ENCODE measurements at places on chromosomes 16 and 17.

DNA sequence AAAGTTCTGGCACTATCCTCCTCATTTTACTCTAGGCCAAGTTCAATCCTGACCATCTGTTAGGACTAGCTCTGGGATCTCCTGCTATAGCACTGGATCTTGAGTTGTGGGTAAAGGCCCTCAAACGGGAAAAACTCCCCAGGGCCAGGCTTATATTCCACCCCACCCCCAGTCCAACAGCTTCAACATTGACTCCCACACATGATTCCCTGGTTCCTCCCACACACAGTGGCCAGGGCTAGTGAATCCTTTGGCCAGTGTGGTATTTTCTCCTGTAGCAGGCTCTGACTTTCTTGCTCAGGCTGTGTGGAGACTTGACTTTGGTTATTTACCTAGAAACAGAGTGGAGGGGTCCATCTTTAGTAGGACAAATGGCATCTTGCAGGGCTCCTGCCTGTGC lies 10.3 kb upstream of the AKAP10 start:
- no peak for DNase-seq

DNA sequence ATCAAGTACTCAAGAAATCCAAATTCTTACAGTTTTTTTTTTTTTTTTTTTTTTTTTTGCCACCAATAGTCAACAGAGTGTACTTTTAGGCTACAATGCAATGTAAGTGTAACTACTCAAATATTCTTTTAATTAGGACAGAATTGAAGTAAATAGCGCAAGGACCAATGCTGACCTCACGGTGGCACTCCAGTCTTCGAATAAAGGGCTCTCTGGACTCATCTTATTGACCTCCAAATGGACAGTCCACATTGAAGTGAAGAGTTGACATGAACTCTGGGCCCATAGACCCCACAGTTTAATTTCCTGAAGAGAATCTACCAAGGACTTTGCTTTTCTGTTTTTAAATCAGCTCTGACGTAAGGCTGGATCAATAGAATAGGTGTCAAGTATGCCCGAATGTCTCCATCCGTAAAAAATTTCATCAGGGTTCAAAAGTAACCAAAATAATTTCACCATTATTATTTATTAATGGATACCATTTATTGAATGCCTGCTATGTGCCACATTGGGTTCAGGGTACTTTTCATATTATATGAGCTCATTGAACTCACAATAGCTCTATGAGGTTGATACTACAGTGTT lies 7.3 kb upstream of the DDX52 start:
- DNase-seq: no peak

DNA sequence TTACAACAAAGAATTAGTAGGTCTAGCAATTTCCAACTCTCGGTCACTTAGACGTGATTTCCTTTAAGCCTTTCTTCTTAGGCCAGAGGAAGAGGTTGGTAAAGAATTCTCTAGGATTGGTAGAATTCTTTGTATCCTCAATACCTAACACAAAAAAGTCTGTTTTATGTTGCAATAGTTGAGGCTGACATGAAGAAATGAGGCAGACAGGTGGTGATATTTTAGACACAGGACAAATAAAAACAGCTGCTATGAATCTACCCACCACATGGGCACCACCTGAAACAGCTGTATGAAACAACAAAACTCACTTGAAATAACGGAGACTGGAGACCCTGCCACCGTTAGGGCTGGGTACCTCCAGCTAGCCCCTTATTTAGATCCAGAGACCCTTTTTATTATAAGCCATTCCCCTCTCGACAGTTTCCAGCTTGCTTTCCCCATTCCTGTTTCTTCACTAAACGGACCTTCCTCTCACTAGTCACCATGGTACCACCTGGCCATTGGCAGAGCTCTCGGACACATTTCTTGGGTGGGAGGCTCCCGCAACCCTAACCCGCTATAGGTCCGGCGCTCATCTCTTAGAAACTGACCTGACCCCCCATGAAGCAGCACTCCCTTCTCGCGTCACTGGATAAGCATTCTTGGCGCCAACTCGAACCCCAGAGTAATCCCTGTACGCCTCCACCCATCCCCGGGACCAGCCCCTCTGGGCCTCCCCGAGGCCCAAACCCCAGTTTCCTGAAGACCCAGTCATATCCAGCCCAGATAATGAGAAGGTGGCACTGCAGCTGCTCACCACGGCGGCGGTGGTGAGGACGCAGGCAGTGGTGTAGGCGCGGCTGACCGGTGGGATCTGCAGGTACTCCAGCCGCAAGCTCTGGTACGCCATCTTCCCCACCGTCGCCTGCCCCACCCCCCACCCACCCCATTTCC lies at the start of gene DERL2:
Gene DERL2 (minus strand): TSS at position 909 of the 936 bp plus-strand sequence. CDS start 17 bp downstream, at position 892.
- DNase-seq: no peak

DNA sequence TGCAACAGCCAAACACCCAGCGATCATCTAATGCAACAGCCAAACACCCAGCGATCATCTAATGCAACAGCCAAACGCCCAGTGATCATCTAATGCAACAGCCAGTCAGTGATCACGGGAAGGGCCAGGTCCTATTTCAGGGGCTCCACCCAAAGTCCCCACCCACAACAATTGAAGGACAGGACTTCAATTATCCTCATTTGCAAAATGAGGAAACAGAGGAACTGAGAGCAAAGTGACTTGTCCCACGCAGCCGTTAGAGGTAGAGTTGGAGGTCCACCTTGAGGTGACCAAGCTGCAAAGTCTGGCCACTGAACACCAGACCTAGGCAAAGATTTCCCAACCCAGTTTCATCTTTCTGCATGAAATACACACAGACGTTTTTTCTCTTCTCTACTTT lies 3.7 kb downstream of the ZG16B start:
- no peak for DNase-seq

DNA sequence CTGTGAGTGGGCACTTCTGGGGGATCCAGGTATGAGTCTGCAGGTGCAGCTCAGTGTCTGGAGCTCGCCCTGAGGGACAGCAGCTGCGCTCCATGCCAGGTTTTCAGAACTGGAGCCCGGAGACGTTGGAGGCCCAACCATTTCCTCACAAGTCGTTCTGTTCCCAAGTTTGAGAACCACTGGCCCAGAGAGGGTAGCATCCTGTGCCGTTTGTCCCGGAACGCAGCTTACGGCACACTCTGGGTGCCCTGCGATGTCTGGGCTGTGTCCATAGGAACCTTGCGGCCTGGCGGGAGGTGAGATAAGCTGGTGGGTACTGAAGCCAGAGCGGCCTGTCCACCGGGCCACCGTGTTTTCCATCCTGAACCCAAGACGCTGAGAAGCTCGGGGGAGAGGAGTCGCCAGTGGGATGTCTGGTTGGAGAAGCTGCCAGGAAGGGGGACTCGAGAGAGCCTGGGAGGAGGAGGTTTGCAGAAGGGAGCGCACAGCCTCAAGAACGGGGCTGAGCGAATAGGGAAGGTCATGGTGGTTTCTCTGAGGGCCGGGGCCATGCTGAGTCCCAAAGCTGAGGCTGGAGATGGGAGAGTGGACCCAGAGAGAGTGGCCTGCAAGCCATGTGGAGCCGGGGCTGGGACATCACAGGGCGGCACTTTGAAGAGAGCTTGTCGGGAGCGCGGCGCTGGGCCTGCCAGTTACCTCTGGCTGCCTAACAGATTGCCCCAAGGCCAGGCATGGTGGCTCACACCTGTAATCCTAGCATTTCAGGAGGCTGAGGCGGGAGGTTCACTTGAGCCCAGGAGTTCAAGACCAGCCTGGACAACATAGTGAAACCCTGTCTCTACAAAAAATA lies 211.0 kb upstream of the GSE1 start:
- no peak for DNase-seq

GRCh38 chr17:50832267-50832863 lies 3.0 kb upstream of the WFIKKN2 start:
- DNase-seq: no peak

DNA sequence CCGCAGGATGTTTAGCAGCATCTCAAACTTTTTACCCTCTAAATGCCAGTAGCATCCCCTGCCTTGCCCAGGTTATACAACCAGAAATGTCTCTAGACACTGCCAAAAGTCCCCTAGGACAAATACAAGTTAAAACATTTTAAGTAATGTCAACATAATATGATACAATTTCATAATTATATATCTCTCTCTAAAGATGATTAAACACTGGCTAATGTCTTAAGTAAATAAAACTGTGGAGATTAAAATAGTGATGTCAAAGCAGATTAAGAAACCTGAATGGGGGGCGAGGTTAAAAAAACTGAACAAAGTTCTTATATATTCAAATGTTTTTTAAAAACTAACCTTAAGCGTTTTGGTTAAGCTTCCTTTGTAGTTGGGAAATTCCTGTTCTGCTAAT lies 62.1 kb downstream of the CFDP1 start:
- DNase-seq: no peak

DNA sequence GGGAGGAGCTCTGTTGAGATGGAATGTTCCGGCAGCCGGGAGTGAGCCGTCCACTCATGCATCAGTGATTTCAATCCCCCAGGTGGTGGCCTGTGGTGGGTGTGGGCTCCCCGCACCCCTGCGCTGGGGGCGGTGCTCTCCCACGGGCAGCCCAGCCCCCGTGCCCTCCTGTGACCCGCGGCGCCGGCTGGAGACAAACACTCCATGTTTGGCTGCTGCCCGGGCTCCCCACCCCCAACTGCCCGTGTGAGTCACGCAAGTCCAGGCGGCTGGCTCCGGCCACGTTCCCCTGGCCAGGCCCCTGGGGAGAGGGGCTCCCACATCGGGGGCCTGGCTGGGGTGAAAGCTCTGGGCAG lies 29.4 kb downstream of the CACNA1H start:
- DNase-seq: no peak

DNA sequence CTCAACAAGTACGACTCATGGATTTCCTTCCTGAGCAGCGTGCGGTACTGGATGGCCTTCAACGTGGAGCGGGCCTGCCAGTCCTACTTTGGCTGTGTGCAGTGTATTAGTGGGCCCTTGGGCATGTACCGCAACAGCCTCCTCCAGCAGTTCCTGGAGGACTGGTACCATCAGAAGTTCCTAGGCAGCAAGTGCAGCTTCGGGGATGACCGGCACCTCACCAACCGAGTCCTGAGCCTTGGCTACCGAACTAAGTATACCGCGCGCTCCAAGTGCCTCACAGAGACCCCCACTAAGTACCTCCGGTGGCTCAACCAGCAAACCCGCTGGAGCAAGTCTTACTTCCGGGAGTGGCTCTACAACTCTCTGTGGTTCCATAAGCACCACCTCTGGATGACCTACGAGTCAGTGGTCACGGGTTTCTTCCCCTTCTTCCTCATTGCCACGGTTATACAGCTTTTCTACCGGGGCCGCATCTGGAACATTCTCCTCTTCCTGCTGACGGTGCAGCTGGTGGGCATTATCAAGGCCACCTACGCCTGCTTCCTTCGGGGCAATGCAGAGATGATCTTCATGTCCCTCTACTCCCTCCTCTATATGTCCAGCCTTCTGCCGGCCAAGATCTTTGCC lies 9.0 kb downstream of the HAS3 start:
- no peak for DNase-seq

GRCh38 chr17:77233635-77234334 lies 93.0 kb downstream of the SEC14L1 start:
- no peak for DNase-seq

DNA sequence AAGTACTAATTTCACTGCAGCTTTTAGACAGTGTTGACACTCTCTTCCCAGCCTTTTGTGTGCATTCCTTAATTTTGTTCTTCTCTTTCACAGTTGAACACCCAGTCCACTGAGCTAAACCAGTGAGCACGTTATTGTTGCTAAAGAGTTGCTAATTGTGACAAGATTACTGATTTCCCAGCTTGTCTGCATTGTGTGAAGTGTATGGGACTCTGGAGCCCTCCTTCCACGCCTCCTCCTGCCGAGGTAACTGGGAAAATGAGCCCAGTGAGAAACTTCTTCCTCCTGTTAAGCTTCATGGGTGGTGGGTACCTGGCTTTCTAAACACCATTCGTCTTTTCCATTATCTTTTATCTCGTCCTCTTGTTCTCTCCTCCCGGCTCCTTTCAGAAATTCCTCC lies 29.8 kb upstream of the DNAH17 start:
- DNase-seq: no peak

GRCh38 chr17:68292689-68293040 lies 1.4 kb downstream of the ARSG start:
- DNase-seq: no peak

DNA sequence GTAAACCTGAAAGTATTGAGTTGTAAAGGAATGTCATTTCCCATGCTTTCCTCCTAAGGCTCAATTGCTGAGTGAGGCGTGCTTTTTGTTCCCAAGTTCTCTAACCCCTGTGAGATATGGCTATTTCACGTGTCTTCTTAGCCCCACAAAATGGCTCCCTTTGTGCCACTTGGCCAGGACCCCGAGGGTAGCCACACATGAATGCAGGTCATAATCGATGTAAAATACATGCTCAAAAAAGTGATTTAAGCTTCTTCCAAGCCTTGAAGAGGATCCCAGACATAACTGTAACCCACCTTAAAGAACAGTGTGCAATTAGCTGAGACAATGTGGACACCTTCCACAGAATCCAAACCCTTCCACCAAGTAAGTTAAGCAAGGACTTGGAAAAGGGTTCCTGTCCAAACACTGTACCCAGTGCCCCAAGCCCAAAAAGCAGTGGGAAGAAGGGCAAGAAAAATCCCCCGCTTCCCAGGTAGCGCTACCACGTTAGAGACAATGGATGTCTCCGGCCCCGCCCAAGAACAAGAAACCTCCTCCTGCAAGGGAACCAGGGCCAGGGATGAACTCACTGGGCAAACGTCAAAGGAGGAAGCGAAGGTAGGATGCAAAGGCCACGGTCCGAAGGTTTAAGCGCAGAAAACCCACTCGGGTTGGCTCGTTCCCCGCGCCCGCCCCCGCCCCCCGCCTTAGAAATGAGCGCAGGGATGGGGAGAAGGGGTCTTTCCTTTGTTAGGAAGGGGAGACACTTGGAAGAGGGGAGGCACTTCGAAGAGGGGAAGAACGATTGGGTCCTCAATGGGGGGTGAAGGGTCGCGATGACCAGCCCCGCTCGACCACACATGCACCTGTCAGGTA lies 1.2 kb downstream of the JPT1 start:
- peak; percentile 54 for DNase-seq

DNA sequence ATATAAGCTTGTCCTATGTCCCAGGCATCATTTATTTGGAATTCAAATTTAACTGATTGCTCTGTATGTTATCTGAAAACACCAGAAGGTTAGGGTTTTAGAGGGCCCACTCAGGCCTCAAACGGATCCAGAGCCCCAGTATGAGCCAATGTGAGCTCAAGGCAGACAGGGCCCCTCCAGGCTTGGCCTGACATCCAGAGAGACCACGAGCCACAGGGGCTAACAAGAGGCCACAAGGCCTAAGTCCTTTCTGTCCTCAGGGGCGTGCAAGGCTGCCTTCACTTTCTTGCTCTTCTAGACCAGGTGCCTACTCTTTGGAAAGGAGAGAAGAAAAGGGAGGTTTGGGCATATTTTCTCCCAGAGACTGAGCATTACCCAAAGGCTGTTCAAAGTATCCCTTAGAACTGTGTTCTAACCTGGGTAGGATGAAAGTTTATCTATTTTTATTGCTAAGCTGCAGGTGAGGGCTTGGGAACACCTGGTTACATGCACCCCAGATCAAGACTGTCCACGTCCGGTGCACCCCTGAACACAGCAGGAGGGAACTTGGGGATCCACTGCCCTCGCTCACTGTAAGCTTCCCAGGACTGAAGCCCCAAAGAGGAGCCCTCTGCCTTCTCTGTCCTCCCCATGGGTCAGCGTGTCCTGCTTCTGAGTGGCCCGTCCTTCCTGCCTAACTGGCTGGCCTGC lies 1.5 kb upstream of the ENGASE start:
- no peak for DNase-seq
